Stimulated activated naive CD4-positive, alpha-beta T cell treated with Interleukin-2 at 50 U/mL for 16 hours (primary cell): ENCODE measurements at places on chromosomes 1 and 21.

DNA sequence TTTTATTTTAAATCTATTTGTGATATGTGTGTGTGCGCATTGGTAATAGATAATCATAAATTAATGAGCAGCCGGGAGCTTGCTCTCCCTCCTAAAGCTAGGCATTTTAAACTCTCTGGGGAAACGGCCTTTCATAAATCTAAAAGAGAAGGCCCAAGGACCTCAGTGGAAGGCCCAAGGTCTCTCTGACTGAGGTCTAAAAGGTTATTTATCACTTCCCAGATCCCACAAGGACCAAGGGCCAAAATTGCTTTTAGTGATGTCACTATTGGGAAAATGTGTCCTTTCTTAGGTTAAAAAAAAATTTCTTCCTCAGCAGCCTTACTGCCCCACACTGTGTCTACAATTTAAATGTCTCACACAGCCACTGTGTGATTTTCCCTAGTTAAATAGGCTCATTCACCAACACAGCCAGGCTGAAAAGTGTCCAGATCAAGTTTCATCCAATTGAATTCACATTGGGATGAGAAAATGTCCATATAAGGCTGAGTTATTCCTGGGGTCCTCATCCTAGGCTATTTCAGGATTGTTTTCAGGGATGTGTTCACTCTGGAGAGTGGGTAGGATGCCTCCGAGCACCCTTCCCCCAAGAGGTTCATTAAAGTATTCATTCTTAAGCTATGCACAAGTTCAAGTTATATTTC, 46.1 kb downstream of the SLC44A3 start:
- DNase-seq: no peak

GRCh38 chr1:1360506-1361169, 2.3 kb upstream of the MXRA8 start:
- DNase-seq: no peak

DNA sequence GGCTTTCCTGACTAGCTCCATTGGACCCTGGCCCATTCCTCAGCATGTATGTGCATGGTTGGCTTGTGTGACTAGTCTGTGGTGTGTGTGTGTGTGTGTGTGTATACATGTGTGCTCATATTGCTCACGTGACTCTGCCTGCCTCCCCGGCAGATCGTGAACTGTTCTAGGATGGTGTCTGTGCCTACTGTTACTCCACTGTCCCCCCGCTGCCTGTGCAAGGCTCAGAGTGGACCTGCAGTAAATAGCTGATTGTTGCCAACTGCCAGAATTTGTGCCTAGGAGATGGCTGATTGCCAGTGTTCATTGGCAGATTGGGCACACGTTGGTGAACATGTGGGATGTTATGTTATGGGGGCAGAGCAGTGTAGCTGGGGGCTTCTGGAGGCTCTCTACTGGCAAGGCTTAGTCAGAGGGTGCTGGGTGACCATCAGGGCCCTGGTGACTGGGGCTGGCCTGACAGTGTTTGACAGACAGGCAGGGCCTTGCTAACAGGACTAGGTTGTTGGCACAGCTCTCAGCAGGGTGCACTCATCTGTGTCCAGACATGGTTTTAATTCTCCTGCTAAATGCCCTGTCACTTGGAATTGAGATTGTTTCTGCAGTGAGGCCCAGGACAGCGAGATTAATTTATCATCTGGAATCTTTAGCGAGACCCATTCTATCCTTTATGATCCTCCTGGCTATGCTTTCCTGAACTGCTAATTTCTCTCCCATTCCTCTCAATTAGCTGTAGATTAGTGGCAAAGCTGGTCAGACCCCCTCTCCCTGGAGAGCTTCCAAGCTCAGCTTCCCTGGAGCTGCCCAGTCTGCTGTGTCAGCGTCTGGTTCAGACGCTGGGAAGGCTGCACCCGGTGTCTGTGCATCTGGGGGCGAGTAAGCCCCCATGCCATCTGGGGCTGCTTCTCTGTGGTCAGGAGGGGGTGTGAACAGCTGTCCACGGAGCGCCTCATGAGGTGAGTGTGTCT, 20.8 kb downstream of the SLC6A17 start:
- no peak for DNase-seq

DNA sequence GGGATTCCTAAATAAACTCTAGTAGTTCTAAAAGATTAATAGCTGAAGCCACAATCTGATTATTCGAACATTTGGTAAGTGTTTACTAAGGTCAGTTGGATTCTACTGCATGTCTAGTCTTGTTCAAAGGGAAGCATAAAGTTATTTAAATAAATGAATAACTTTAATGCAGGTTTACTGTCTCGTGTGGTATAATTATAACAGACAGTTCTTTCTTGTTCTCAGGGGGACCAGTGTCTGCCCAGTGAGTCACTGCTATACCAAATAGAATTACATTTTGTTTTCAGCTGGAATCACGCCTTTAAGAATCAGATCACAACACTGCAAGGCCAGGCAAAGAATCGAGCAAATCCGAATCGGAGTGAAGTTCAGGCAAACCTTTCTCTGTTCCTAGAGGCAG, 45.1 kb downstream of the SMG7 start:
- no peak for DNase-seq

DNA sequence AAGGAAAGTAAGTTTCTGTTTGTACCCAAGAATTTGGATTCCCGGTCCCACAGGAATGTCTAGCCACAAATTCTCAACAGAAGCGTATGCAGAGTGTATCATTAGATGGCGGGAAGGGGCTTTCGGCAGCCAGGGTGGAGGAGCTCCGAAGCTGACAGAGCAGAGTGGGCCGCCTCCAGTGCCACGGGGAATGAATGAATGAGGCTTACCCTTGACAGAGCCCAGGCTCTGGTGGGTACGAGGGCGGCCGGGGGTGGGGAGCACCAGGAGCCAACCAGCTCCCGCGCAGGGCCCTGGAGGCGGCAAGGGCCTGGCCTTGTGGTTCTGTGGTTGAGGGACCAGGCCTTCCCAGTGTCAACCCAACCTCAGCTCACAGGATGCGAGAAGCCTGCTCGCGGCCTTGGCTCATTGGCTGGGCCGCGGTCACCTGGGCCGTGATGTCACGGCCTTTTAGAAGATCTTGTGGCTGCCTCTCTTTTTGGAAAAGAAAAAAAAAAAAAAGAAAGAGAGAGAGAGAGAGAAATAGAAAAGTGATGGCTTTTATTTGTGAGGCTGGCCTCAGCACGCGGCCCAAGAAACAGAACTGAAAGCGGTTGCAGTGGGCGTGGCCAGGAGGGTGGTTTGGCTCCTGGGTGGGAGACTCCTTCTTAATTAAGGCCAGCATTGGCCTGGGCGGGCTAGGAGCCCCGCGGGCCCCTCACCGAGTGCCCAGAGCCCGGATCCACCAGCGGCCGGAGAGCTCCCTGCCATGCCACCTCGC, 34.9 kb upstream of the RUNX3 start:
- peak; percentile 92 for DNase-seq

GRCh38 chr1:208202333-208202995, 41.7 kb downstream of the PLXNA2 start:
- DNase-seq: no peak

- no peak for DNase-seq
Observed at GRCh38 chr1:26291939-26292338, 12.1 kb downstream of the SH3BGRL3 start.

- no peak for DNase-seq
Observed at GRCh38 chr21:38039841-38040240, 123.6 kb upstream of the KCNJ6 start.

GRCh38 chr1:233439721-233440120, 112.2 kb downstream of the MAP3K21 start:
- no peak for DNase-seq

GRCh38 chr21:37618081-37618480, 251.5 kb downstream of the DYRK1A start:
- DNase-seq: no peak

DNA sequence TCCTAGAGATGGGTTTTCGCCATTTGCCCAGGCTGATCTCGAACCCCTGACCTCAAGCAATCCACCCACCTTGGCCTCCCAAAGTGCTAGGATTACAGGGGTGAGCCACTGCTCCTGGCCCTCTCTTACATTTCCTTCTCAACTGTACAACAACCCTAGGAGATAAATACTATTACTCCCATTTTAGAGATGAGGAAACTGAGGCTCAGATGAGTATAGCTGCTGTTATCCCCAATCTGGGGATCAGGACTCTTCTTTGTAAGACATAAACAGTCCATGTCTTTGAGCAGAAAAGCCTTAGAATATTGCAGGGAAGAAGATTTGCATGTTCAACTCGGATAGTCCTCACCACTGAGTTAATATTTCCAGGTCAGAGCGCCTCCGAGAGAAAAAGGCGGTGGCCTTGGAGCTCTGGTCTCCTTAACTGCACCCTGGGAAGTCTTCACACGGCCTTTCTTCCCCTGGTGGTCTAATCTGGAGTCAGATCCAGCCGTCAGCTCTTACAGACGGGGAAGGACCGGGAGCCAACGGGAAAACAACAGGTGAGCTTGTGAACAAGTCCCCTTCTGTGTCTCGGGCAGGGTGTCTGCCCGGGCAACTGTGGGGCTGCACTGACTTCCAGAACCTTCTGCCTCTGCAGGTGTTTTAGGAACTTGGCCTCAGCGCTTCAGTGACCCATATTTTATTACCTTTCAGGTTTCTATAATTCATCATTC, 5.9 kb upstream of the OLIG1 start:
- DNase-seq: no peak

DNA sequence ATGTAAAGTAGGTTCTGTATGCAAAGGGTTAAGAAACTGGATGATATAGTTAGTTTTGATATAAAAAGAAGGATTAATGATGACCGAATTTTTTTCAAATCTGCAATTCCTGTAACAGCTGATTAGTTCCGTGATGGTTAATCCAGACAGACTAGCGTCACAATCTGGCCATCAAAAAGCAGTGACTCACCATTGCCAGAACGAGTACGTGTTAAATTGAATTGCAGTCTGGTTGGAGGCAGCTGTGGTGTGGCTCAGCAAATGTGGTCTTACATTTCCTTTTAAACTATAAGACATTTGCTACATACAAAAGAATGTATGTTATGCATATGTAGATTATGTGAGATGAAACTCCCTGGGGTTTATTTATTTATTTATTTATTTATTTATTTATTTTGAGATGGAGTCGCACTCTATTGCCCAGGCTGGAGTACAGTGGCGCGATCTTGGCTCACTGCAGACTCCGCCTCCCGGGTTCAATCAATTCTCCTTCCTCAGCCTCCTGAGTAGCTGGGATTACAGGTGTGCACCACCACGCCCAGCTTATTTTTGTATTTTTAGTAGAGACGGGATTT, 139.8 kb downstream of the RYR2 start:
- no peak for DNase-seq

DNA sequence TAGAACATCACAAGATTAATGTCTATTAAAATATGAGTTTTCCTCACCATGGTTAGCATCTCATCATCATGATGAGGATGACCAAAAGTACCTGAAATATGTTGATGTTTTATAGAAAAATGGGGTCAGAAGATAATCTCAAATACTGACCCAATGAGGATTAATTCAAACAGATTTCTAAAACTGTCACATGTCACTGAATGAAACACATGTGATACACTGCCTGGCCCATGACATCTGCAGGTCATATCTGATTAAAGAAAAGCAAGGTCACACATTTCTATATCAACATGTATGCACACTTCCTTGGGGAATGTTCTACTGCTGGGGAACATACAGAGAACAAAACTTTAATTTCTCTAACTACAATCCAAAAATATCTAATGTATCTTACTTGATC, 470.6 kb upstream of the ADGRL2 start:
- no peak for DNase-seq

GRCh38 chr1:246069581-246069980, 437.5 kb downstream of the SMYD3 start:
- no peak for DNase-seq

DNA sequence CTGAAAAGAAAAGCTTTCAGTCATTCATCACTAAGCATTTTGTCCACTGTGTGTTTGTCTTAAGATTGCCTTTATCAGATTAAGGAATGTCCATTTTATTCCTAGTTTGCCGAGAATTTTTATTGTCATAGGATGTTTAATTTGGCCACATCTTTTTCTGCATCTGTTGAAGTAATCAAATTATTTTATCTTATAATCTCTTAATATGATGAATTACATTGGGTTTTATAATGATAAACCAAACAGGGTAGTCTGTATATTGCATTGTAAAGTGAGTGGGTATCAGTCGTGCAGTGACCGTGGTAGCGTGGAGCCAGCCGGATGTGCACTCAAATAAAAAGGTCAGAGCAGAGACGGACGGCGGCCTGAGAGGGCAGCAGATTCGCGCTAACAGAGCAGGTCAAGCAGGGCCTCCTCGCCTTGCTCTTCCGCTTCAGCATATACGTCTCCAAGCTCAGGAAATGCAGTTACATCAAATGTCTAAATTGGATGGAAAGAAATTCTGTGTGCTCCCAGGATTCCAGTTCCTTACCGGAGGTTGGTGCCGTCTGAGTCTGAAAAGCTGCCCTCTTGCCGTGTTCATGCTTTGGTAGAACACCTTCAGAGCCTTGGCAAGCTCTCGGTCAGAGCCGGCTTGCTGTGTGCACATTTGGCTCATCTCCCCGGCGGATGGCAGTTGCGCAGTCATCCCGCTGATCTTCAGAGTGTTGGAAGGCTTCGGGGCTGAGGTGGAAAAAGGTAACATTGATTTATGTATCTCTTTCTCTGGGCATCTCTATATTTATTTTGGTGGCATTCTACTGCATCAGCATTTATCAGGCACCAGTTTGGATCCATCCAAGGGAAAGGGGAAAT, 51.5 kb downstream of the SCCPDH start:
- no peak for DNase-seq

GRCh38 chr1:14937288-14937949, 216.1 kb upstream of the TMEM51 start:
- DNase-seq: no peak
